Midbrain (tissue), 1 donor: ENCODE measurements at places on chromosomes 6 and 20.

DNA sequence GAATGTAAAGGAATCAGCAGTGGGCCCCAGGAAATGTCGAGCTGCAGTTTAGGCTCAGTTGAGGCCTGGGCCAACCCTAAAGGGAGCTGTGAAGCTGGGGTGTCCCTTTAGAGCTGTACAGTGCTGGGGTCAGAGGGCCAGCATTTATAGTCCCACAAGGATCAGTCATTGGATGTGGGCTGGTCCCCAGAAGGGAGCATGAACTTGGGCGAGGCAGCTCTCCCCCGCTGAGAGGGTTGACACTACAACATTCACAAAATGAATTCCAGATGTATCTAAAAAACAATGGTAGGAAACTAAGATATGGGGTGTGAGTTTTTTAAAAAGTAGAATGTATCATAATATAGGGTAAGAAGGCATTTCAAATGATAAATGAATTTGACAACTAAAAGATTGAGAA is 29.7 kb upstream of the TMX4 start:
- no peak for DNase-seq

- no peak for DNase-seq
These were observed 226.5 kb downstream of the CBLN4 start for GRCh38 chr20:55778796-55779195.

DNA sequence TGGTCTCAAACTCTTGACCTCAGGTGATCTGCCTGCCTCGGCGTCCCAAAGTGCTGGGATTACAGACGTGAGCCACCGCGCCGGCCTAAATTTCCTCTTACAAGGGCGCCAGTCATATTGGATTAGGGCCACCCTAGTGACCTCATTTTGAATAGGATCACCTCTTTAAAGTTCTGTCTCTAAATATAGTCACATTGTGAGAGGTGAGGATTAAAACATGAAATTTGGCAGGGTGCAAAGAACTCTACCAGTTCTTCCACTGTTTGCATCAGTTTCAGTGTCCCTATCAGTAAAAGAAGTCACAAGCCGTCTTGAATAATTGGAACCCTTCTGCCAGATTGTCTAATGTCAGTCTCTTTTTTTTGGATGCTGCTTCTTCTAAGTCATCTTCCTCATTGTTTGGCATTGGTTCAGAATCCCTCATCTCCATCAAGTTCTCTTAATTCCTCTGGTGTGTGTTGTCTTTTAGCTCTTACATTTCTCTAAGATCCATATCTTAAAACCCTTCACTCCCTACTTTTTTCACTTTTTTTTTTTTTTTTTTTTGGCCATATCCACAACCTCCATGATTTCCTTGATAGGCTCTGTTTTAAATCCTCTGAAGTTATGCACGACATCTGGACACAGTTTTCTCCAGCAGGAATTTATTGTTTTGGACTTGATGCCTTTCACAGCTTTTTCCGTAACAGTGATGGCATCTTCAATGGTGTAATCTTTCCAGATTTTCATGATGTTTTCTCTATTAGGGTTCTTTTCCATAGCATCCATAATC is 56.8 kb downstream of the NCOA3 start:
- no peak for DNase-seq

DNA sequence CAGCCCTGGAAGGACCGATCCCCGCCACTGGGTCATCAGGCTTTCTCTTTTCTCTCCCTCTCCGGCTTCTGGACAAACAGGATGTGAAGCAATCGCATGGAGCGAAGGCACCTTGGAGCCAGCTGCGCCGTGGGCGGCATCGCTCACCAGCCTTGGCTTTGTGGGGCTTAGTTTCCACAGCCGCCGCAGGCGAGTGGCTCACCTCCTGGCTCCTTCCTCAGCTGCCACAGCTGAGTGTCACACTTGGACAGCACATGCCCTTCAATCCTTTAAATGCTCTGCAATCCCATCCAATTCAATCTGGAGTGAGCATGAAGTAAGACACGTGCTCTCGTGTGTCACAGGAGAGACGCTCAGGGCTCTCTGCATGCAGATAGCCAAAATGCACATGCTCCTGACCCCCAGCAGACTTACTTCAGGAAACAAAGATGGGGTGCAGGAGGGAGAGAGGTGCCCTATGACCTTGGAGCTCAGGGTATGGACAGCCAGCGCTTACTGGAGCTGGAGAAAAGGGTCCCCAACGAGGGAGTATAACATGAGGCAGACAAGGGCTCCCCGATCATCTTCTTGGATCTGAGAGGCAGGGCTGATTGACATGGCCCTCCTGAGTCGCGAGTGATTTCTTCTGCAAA is 70.9 kb downstream of the BMP7 start:
- DNase-seq: no peak

DNA sequence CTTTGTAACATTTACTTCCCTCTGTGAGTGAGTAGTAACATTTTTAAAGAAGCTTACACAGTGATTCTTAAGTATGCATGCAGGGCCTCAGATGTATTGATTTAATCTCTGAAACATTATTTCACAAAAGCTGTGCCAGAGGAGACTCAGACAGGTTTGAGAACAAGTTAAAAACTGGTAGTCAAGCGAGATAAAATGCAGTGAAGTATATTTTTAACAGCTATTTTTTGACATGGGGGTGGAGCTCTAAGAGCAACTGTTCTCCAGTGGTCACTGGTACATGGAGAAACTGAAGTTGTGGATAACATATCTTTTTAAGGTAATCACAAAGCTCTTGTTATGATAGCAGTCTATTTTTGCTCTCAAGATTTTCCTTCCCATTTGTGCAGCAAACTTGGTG is 20.4 kb downstream of the DSTN start:
- no peak for DNase-seq

- no peak for DNase-seq
These were observed 22.2 kb upstream of the FBXO30 start for GRCh38 chr6:145836772-145837171.

DNA sequence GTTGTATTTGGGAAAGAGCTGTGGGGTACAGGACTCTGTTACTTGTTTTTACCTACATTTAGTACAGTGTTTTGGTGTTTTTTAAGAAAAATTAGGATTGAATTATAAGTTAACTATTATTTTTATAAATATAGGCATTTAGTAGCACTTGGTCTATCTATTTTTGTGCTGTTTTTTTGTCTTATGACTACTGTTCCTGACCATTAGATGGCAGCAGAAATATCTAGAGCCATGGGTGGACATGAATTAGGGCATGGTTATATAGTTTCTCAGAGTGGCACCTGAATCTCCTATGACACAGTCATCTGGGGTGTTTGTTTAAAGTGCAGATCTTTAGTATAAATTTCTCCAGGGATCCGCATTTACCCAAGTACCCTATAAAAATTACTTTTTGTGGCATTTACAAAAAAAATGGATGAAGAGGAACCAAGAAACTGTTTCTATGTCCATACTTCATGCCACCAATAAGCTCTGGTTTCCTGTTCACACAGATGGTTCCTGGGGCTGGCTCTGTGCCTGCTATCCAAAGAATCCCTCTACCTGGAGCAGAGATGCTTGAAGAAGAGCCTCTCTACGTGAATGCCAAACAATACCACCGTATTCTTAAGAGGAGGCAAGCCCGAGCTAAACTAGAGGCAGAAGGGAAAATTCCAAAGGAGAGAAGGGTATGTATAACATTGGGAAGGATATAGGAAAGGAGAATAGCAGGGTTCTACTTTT is 19.8 kb downstream of the NFYA start:
- no peak for DNase-seq

- DNase-seq: no peak
These were observed 152.9 kb upstream of the DST start for GRCh38 chr6:56795466-56796195.

GRCh38 chr6:11514672-11515071 is 22.9 kb upstream of the TMEM170B start:
- no peak for DNase-seq

- peak; percentile 50 for DNase-seq
These were observed 274.1 kb downstream of the CLIC5 start for GRCh38 chr6:45741437-45742171.
